ENCODE measurements at places on chromosomes 16 and 17. TPM values are rescaled to one million over a fixed set of nuclear protein-coding genes. Genes with fewer than 3 reads are reported as not detected.

The ITGB3 gene
- total RNA-seq = 81.9 TPM

The MT1H gene
- 0.77 TPM for total RNA-seq

The KRTAP17-1 gene
- not detected for total RNA-seq

The TAF1C gene
- 16.9 TPM for total RNA-seq

The CSH1 gene
- total RNA-seq = not detected

The CDH16 gene
- total RNA-seq = 0.19 TPM

The PRRT2 gene
- 0.58 TPM for total RNA-seq

The PRAC1 gene
- not detected for total RNA-seq

The ELOB gene
- total RNA-seq = 366 TPM

The PRSS53 gene
- 1.9 TPM for total RNA-seq

The TP53TG3C gene
- total RNA-seq = 0.19 TPM

The NPIPA8 gene
- not detected for total RNA-seq

The ZP2 gene
- not detected for total RNA-seq

The MMP2 gene
- 597 TPM for total RNA-seq

The PAFAH1B1 gene
- 84.4 TPM for total RNA-seq

The CENPN gene
- total RNA-seq = 15.8 TPM

The SDK2 gene
- total RNA-seq = 0.28 TPM

The PDILT gene
- total RNA-seq = not detected

The TBC1D3E gene
- total RNA-seq = not detected

The RHBDL1 gene
- total RNA-seq = 3.1 TPM

The VMP1 gene
- total RNA-seq = 200 TPM

The TBC1D3I gene
- not detected for total RNA-seq

The AATK gene
- 0.56 TPM for total RNA-seq

The GFAP gene
- under 0.01 TPM for total RNA-seq

The HBM gene
- total RNA-seq = not detected

The RRAD gene
- total RNA-seq = 5.2 TPM

The MFSD11 gene
- total RNA-seq = 36.1 TPM

The TMEM92 gene
- not detected for total RNA-seq

The CIITA gene
- total RNA-seq = 0.77 TPM
